Nephron progenitor cell (in vitro differentiated cells): ENCODE measurements at places on chromosomes 16 and 17.
A peak's percentile ranks its signal among the peaks of the same experiment; 100 is the strongest.

DNA sequence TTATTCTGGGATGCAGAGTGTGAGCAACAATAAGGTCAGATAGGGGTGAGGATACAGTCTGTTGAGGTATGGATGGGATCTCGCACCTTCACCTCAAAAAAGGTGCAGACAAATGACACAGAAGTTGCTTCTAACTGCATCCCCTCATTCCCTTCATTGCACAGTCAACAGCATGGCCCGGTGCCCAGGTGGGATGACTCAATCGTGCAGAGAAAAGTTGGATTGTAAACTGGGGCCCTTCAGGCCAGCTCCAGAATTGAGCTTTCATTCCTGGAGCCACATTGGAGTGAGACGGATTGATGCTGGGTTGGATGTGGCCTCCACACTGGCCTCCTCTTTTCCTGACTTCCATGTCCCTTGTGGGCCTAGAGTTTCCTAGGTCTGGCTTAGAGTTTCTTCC, 977.4 kb downstream of the KCNJ18 start:
- no peak for DNase-seq

GRCh38 chr16:53714205-53715022, 10.5 kb downstream of the FTO start:
- no peak for DNase-seq

DNA sequence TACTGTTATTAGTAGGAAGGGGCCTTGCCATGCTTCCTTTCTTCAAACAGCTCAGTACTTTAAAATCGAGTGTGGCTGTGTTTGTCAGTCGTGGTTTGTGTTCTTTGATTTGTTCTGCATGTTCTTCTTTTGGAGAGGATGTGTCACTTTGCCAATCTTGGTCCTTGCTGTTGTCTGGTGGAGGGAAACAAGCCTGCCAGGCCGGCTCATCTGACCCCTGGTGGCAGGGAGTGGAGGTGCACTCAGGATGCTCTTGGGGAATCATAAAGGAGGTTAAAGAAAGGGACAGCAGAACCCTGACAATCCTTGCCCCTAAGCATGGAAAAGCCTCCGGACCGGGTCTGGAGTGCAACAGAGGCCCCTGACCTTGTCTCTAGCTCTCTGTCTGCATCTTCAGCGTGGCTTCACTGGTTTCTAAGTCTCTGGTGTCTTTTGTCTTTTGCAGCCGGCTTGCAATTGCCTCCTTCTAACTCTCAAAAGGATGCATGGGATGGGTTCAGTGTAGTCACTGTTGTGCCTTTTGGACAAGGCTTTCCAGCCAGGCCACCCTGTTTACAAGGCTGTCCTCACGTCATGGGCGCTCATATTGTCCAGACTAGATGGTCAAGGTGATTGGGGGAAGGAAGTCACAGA, 135.8 kb downstream of the WWOX start:
- peak; percentile 78 for DNase-seq

DNA sequence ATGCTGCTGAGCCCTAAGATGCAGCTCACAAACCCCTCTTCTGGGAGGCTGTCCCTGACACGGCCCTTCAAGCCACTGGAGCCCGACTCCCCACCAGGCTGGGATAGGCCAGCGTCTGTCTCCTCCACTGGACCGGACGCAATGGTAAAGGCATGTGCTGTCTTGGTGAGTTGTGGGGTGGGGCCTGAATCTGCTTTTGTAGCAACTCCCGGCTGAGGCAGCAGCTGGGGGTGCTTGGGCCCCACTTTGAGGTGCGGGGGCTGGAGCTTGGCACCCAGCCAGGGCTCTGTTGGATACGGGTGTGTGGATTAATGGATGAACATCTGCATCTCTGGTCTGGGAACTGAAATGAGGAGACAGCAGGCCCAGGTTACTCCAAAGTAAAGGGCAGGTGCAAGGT, 3.5 kb upstream of the NLRC3 start:
- DNase-seq: no peak

DNA sequence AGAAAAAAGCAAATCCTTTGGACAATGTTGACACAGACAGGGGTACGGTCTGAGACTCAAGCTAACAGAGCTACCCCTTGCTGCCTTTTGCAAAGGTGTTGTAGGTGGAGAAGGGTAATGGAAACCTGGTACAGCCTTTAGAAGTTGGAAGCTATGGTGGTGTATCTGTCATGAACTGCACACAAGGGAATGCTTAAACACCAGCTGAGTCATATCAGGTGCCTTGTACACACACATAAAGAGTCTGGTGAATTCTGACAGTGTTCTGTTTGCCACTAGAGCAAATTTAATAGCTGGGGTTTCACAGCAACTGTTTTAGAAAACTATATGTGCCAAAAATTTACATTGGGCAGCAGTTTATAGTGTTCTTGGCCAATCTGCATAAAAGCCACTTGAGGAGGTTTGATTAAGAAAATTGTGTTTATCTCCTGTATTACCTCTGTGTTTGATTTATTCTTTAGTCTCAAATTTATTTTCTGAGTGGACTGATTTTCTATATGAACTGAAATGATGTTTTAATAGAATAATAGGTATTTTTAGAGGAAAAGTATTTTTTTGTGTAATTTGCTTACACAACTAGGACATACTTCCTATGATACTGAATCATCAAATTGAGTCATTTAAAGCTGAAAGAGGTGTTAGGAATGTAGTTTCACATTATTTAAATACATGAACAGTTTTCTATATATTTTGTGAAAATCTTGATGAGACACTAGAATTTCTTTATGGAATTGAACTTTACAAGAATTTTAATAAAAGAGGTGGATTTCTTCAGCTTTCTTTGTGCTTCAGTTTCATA, 136.9 kb downstream of the MAP2K6 start:
- DNase-seq: no peak

DNA sequence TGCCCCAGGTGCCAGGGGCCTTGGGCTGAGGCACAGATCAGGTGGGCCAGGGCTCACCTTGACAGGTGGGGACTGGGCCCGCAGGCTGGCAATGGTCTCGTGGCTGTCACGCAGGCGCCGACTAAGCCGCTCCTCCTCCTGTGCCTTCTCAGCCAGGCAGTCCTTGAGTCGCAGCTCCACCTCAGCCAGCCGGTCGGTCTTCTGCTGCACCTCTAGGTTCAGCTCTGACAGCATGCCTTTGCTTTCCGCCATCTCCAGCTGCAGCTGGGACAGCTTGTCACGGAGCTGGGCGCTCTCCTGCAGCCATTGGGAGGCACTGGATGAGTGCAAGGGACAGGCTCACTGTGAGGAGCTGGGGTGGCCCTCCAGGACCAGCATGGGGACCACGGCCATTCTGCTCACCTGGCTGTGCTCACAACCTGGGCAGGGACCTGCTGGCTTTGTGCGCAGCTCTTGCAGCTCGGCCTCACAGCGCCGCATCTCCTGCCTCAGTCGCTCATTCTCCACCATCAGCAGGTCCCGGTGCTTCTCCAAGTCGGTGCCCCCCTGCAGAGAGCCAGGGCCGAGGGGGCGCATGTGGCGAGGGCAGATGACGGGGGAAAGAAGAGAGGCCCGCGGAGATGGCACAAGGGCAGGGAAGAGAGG, 31.0 kb downstream of the KIFC3 start:
- no peak for DNase-seq

DNA sequence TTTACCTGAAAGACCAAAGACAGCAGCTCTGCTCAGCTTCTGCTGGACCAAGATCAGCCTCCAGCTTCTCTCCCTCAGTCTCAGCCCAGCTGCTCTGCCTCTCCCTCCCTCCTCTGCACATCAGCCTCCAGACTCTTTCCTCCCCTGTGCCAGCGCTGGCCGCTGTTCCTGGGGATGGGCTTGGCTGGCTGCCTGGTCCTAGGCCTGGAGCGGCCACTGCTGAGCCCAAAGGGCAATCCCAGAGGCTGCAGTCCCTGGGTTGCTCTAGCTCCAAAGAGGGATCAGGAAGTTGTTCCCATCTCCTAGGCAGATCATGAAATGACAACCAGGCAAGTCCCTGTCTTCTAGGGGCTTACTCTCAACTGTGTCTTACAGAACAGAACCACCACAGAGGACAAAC, 31.3 kb downstream of the DCUN1D3 start:
- no peak for DNase-seq

DNA sequence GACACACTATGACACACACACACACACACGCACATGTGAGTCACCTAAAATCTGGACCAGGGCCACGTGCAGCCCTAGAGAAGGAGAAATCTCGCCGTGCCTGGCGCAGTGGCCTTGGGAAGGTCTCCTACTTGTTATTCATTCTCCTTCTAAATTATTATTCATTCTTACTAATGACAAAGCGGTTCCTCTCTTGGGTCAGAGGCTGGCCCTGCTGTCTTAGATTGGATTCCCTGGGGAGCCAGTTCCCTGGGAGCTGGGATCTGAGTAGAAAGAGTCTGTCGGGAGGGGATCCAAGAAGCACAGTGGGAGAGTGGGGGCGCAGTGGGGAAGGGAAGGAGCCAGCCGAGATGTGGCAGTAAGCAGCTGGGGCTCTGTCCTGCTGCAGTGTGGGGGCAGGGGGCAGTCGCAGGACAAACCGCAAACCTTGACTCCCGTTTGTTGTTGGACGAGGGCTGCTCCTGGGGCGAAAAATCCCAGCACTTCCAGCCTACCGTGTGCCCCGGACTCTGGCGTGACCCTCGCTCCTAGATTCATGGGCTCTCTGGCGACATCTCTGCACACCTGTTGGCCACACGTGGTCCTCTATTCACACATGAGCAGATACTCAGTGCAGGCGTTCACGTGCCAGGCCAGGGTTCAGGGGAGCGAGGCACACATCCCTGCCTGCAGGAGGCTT, 18.7 kb upstream of the JPH3 start:
- no peak for DNase-seq

GRCh38 chr17:15232517-15232915, 32.6 kb downstream of the PMP22 start:
- no peak for DNase-seq

DNA sequence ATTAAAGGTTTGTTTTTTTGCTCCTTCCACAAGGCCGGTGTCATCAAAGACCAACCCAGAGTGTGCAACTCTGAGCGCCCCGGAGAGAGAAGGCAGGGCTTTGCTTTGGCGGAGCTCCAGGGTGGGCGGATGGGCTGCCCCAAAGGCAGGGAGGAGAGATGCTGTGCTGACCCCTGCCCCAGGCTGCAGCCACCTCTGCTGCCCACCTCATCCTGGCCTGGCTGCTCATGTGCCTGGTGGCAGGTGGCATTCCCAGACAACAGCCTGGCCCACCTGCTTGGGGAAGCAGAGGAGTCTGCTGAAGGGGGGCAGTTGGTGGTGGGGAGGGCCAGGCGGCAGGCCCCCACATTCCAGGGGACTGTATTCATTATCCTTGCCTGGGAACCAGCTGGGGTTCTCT, 122.1 kb downstream of the SDK2 start:
- no peak for DNase-seq

- peak; percentile 87 for DNase-seq
These were observed 24.2 kb downstream of the STAT5A start for GRCh38 chr17:42312285-42313130.
